ENCODE measurements at places on chromosomes 1 and 21.

DNA sequence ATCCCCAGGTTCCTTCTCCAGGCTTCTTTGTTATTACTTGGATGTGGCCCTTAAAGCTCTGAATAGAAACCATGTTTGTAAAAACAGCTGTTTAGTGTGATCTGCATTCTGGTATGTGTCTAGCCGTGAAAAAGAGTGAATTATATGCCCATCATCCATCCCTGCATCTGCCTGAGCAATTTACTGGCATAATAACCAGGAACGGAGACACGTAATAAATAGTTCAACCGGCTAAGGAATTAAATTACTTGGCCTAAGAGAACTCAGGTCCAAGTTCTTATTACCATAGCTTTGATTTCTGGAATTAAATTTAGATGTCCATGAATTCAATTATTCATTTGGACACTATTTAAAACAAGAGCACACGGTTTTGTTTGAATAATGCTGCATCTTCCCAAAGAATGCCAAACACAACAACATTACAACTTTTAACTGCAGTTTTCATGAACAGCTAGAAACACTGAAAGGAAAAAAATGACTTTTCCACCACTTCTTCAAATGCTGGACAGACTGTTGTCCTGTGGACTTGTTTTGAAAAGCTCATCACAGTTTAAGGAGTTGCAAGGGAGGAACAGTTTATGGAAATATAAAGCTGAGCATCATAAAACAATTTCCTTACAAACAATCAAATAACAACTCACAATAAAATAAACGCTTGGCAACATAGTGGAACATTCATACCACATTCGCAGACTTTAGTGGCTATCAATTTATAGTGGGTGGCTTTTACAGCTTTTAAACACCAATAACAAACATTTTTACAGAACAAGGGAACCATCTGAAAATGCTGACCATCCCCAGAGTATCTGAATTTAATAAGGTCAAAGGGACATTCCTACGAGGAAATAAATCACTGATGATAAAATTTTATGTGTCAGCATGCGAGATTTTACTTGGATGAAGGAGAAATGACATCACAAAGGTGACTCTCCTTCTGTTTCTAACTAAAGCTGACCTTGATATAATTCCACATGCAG, 144.7 kb downstream of the APP start:
- no peak for DNase-seq

- DNase-seq: no peak
These were observed 395.2 kb upstream of the PLXNA2 start for GRCh38 chr1:208639382-208639781.

- DNase-seq: no peak
These were observed 436.6 kb upstream of the C1orf87 start for GRCh38 chr1:60510162-60510561.

DNA sequence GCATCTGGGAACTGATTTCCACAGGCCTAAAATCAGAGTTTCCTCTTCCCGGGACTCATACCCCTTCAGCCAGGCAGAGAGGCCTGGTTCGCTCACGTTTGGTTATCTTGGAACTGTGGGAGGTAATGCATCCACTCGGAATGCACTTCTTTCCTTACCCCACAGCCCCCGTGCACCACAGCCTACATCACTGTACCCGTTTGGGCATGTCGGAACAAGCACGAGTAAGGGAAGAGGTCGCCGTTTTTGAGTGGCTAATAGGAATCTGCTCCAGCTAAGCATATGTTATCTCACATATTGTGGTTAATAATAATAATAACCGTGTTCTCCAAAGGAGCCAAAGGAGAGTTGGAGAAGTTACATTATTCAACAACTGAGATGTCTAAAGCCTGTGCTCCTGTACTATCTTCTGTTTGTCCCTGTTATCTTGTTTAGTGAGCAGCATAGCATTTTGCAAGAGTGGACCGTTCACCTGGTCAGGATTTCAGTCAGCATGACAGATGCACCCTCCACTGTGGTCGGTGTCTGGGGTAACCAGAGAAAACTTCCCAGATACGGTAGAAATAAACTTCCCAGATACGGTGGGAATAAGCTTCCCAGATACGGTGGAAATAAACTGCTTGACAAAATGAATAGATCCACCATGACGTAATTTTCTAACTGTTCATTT, 198.6 kb downstream of the SDCCAG8 start:
- DNase-seq: no peak

GRCh38 chr1:163768576-163768975, 446.8 kb downstream of the NUF2 start:
- DNase-seq: no peak

- no peak for DNase-seq
These were observed 146.6 kb downstream of the TBX15 start for GRCh38 chr1:118841521-118841920.

- no peak for DNase-seq
These were observed 6.3 kb downstream of the RGS5 start for GRCh38 chr1:163196449-163196787.

DNA sequence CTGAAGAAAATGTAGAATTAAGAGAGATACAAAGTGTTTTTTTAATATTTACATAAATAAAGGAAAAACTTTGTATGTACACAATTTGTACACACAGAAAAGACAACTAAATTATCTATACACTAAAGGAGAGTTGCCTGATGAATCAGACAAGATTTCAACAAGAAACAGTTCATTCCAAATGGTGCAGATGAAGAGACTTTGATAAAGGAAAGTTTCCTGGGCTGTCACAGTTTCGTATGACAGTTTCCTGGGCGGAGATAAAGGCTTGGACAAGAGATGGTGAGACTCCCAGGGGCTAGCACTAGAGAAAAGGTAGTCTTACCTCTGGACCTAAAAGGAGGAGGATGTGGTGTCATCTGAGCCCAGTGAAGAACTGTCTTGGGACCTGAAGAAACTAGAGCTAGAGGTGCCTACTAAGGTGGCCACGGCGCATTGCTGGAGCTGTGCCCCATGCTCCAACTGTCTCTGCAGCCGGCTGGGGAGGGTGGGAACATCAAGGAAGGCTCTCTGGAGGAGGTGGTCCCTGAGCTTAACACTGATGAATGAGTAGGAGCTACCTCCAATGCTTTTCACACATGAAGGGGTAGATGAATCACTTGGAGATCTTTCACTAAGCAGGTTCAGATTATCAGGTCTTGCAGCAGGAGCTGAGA, 32.2 kb downstream of the ETS2 start:
- no peak for DNase-seq

- DNase-seq: peak; percentile 6
These were observed 491.0 kb downstream of the MATN1 start for GRCh38 chr1:30232288-30232899.

DNA sequence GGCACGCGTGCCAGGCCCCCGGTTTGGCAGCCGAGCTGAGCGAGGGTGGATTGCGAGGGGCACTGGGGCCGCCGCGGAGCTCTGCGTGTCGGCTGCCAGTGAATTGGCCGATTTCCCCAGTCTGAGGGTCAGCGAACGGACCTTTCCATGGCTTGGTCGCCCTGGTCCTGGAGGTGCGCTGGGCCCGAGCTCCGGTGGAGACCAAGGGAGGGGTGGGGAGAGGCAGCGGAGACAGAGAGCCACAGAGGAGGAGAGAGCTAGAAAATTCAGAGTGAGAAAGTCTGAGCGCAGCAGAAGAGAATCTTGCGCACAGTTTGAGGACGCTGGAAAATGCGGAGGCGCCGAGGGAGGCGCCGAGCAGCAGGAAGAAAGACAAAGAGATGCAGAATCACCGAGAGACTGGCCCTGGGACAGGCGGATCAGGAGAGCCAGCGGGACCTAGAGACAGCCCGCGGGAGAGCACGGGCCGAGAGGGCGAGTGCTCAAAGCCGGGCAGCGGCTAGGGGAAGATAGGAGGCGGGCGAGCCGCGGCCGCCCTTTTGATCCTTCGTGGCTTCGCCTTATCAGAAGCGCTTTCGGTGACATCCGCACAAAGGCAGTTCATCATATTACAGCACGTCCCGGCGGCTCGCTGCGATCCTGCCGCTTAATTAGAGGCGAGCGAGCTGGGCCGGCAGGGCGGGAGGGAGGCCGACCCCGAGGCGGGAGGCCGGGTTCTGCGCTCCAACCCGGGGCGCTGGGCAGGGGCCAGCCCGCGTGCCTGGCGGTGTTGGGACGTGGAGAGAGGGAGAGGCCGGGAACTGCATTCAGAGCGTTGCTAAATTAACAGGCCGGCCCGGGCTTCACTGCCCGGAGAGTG, 12.7 kb downstream of the PAX7 start:
- DNase-seq: peak; percentile 19

DNA sequence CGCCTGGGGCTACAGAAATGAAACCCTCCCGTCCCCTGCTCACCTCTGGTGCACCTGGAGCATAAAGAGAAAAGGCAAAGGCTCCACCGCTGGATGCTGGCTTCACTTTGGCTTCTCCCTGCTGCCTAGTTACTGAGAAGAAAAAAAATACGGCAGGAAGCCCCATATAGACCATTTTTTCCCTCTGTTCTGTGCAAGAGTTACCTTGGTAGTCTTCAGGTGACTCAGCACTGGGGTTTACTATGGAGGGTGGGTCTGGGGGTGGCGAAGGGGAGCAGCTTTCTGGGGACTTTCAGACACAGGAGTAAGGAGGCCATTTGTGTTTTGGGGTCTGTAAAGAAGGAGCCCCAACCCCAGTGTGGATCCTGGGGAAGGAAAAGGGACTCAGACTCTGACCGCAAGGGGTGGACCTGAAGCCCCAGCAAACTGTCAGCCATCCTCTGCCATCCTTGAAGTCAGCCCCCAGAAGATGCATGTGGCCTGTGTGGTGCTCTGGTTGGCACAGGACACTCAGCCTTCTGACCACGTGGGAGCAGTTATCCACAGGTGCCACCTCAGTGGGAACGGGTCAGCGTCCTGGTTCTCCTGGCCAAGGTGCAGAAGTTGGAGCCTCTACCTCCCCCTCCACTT, 25.9 kb upstream of the EPS8L3 start:
- DNase-seq: no peak

DNA sequence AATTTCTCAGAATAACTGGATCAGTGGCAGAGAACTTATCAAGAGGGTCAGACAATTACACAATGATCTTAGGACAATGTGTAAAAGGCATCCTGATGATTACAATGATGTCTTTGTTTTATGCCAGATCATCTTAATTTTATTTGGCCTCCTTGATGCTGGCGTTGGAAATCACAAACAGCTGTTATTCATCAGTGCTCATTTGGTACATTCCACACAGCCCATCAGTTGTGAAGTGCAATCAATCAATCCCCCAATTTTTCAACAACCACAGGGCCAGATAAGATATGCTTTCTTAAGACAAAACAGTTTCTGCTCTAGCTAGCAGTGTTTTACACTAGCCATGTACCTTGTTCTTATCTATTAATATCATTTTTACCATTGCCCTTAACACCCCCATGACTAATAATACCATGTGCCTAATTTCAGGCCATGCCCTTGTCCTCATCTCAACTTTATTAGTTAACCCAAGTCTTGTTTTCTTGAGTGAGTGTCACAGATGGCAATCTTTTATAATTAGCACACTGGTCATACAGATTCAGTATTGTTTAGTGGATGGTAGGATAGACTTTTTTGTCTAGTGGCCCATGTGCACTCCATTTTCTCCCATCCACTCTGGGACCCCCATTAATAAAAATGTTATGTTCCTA, 40.8 kb upstream of the COL24A1 start:
- no peak for DNase-seq

- DNase-seq: no peak
These were observed 303.1 kb upstream of the RUNX1 start for GRCh38 chr21:35352066-35352770.

GRCh38 chr1:184691719-184692324, 62.8 kb downstream of the EDEM3 start:
- DNase-seq: no peak

GRCh38 chr1:48061162-48062136, 64.3 kb upstream of the TRABD2B start:
- DNase-seq: peak; percentile 13

DNA sequence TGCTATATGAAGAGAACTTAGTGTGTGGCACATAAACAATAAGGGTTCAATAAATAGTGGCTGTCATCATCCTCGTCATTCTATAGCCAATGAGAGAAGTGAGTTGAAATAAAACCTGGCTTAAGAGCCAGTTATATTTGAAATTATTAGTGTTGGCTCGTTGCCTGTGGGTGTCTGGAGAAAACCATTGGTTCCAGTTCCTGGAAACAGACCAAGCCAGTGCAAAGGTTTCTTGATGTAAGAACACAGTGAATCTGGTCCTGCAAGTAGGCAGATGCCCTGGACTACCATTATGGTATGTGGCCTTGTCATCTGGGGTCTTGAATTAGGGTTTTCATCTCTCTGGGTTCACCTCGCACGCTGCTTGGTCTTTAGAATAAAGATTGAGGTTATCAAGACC, 43.3 kb downstream of the URB2 start:
- DNase-seq: no peak

- peak; percentile 49 for DNase-seq
These were observed 9.3 kb downstream of the ARL8A start for GRCh38 chr1:202135221-202135721.

DNA sequence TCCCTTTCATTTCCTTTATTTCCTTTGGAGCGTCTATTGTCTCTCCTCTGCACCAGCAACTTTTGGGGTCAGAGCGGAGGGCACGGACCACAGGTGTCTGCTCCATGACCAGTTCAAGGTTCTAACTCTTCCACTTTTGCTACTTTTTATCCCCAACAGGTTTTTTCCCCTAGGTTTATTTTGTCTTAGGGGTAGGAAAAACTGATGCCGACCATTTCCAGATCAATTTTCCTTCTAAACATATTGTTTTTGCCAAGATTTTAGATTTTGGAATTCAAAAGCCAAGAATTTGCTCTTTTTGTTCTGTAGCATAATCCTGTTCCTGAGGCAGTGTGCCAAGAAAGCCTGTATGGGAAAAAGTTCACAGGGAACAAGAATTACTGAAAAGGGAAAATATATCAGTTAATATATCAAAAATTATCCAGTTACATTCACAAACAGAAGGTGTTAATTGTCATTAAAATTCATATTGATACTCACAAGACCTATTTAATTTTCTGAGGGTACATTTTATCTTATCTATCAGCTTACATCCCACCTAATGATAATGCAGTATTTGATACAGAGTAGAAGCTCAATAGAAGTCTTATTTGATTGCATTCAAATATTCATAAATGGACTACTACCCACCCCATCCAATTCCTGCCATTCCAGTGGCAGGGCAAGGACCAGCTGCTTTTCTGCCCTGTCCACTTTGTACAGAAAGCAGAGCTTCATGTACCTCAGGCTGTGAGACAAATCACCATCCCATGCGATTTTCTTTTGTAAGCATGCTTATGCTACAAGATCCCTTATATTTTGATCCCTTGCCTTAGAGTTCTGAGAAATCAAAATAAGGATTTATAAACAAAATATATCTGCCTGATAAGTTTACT, 31.2 kb downstream of the TSEN15 start:
- DNase-seq: no peak

DNA sequence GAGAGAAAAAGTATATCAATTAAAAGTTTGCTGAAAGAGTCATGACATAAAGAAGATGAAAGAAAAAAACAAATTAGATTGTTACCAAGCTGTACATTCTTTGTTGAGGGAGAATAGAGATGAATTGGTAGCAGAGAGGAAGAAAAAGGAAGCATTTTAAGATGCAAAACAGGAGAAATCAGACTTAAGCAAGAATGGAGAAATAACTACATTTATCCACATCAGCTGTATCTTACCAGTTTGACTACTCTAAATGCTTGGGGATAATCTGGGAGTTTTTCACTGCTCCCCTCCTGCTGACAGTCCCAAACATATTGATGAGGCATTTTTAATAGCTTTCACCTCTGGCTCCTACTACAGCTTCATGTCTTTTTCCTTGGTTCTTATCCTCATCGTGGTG, 16.8 kb upstream of the PTPRC start:
- DNase-seq: no peak

- DNase-seq: no peak
These were observed 7.1 kb upstream of the THEM5 start for GRCh38 chr1:151860504-151861187.

GRCh38 chr1:172671591-172671990, 12.7 kb downstream of the FASLG start:
- DNase-seq: no peak
